NCI-H2171 treated with DMSO at 0.1 percent for 48 hours (cell line): ENCODE measurements at places on chromosomes 1 and 21.
A peak's percentile ranks its signal among the peaks of the same experiment; 100 is the strongest.

GRCh38 chr21:42250422-42251403 lies 31.8 kb downstream of the ABCG1 start:
- DNase-seq, result no peak

DNA sequence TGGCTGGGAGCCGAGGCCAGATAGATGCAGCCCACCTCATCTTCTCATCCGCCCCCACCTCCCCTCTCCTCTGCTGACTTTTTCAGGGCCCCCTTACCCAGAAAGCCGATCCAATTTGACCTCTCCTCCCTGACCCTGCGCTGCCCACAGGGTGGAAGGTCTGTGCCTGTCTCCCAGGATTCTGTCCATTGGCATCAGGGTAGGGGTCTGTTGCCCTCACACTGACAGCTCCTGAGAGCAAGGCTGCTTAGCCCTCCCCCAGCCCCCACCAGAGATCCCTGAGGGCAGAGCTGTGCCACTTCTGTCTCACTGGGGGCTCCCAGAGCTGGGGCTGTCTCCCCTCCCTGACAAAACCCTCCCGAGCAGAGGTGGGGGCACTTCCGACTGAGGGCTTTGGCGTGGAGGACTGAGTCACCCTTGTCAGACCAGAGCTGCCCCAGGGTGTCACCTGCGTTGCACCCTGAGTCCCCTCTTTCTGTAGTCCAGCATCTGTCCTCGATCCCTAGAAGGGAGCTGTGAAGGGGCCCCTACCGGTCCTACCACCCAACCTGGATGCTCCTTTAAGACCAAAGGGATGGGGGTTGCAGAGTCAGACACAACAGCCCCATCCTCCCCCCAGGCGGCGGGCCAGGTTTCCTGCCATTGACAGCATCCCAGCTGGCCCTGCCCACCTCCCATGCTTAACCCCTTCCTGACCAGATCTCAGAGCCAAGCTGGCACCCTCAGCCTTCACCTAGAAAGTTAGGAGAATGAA lies 2.4 kb upstream of the FAM110D start:
- DNase-seq, result peak; percentile 16

DNA sequence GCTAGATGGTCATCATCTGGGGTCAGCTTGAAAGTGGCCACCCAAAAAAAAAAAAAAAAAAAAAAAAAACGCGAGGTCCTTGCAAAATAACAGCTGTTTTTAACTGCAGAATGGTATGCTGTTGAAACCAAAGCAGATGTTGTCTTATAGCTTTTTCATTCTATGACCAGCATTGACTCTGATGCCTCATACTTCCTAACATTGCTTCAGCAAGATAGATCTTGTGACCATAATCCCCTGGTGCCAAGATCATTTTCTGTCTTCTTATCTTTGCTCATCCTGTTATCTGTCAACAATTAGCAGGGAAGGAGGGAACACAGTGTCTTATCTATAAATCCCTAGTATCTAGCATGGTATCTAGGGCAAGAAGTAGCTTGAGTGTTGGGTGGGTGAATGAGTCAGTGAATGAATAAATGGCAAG lies 181.5 kb downstream of the PLPP3 start:
- no peak for DNase-seq

DNA sequence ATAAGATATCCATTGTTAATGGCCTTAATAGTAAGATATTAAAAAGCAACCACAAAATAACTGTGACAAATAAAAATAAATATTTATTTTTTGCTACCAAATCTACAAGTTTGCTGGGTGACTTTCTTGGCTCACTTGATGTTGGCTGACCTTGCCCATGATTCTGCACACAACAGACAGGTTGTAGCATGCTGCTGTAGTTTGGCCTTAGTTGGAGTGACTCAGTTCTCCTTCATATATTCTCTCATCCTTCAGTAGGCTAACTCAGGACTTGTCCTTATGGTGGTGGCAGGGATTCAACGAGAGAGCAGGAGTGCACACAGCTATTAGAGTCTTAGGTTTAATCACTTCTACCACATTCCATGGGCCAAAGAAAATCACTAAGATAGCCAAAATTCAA lies 437.9 kb downstream of the MRPL39 start:
- DNase-seq, result no peak

DNA sequence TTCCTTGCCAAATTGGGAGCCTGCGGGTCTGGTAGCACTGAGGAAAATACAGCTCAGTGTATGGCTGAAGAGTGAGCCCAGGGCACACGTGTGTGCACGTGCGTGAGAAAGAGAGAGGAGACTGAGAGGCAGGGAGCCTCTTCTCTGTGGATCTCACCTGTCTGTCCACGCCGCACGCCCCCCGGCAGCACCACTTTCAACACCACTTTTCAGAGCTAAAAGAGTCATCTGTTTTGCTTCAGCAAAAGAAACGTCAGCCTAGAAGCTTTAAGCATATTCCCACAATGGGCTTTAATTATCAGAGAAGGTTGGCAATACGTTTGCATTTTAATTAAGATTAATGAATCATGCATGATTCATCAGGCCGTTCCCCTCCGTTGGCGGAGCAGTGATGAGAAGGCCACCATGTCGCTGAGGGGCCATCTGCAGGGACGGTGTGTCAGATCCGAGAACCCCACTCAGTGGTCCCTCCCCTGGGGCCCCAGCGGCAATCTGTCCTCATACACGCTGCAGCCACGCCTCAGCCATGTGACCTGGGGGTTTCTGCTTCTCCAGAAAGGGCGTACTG lies 56.8 kb downstream of the SIK1 start:
- DNase-seq, result peak; percentile 53

- DNase-seq, result no peak
Observed at GRCh38 chr1:225595974-225596551, 56.9 kb downstream of the ENAH start.

DNA sequence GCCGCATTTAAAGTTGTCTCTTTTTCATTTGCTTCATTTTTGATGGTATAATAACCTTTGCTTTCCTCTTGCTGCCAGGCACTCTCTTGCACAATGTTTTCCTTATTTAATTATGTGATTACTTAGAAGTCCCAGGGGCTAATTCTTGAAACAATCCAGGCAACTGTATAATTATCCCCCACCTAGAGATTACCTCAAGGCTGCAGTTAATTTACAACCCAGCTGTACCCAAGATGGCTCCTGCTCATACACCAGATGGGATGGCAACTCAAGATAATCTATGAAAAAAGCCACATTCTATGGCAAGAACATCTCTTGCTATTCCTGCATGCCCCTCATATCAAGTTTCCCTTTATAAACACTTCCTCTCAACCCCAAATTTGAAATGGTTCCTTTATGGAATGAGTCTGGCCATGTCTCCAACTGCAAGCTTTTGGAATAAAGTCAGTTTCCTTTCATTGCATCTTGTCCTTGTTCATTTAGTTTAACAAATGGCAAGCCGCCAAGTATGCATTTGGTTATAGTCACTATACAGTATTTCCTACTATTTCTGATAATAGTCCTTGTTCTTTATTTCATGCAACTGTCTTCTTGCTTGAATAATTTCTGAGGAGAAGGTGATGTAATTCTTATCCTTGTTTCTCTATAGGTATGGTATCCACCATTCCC lies 1042.6 kb downstream of the PLA2G4A start:
- DNase-seq, result peak; percentile 99

DNA sequence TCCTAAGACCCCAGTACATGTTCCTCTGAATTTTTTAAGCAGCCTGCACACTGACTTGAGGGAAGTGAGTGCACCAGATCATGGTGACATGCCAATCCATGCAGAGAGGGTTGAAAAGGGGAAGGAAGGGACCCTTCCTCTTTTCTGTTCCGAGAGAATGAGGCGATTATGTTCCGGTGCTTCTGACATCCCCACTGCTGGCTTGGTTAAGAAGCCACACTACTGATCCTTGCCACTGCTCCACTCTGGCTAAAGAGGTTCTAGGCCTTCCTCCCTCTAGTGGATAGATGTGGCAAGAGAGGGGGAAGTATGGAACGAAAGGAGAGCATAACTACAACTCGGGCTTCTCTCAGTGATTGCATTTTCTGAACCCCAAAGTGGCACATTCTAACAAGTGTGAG lies 1.8 kb upstream of the CYB5R1 start:
- DNase-seq, result peak; percentile 29

DNA sequence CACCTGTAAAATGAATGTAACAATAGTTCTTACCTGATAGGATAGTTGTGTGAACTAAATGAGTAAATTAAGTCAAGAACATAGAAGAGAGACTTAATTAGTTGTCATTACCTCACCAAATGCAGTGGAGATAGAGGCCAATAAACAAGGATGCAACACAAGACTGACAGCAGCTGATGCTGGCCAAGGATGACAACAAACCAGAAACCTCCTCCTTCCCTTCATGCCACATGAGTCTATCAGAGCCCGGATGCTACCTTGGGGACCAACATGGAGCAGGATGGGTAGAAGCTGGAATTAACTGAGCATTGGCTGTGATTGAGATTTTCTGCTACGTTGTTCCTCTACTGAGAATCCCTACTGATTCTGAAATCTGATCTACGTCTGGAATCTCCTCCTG lies 30.3 kb upstream of the USP1 start:
- DNase-seq, result peak; percentile 72

DNA sequence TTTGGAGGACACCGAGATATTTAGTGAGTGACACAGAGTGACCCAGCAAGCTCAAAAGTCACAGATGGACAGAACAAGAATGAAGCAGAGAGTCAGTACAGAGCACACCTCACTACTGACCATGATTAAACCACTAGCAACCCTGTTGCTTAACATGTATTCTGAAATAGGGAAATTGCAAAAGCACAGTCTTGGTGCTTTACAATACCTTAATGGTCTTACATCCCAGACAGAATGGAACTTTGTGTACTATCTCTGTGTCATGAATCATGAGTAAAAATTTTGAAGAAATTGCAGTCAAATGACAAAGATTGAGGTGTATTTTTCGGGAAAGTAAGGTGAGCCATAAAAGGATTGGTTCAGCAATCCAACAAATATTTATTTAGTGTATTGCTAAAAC lies 2.7 kb upstream of the SAMSN1 start:
- no peak for DNase-seq

DNA sequence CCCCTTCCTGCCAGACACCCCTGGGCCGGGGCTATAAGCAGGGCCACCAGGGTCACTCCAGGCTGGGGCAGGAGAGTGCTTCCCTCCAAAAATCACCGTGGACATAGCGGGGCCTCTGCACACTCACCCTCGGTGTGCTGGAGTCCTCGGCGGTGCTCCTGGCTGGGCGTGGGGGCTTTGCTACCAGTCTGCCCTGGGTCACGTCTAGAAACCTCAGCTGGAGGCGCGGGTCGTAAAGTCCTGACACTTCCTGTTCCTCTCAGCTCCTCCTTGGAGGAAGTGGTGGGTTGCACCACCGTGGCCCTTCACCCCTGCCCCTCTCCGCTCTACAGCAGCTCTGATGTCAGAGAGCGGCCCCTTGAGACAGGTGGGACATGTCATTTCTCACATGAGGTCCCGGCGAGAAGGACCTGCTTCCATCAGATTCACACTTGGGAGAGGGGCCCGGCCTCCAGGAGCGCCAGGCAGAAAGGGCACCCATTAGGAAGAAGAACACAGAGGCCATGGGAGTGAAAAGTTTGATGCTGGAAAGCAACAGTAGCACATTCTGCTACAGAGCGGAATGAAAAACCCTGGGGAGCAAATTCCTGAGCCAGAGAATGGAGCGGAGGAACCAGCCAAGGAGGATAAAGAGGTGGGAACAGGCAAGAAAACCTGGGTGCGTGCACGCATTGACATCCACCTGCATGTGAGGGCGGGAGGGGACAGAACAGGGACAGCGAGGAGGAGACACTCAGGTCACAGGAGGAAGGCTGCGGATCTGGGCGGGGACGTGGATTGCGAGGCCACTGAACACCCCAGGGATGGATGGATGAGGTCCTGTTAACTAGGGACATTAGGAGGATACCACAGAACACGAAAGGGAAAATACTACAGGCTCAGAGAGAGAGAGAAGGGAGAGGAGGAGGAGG lies at the start of gene ITGB2:
TSS of gene ITGB2 (minus strand) at position 206 of the 911 bp plus-strand sequence. CDS start 10,117 bp downstream, outside the sequence.
- DNase-seq, result no peak

GRCh38 chr1:26405281-26405915 lies 5.2 kb upstream of the LIN28A start:
- DNase-seq, result peak; percentile 71

DNA sequence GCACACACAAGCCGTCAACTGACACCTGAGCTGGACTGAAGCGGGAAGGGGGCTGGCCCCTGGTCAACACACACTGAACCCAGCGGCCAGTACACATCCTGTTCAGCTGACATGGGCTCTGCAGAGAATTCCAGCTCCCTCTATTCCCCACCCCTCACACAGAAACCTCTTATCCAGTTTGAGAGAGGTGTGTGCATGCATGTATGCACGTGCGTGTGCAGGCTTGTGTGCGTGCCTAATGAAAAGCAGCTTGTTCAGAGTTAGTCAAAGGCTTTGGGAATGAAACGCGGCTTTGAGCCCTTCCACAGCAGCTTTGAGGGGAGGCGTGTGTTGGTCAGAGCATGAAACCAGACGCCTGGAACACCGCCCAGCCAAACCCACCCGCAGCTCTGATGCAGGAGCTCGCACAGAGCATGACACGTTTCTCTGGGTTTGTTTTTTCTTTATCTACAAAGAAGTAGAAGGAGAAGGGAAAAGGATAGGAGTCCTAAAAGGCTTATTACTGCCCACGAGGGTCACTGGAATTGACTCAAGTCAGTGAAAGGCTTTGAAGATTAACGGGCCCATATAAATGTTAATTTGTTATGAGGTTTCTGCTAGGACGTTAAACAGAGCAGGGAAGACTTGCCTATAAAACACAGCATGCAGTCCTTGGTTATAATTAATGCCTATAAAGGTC lies 184.2 kb downstream of the ETS2 start:
- DNase-seq, result no peak

GRCh38 chr1:205190845-205191577 lies 20.5 kb downstream of the DSTYK start:
- peak; percentile 27 for DNase-seq

- DNase-seq, result no peak
Observed at GRCh38 chr1:152449661-152450060, 35.6 kb upstream of the CRNN start.

DNA sequence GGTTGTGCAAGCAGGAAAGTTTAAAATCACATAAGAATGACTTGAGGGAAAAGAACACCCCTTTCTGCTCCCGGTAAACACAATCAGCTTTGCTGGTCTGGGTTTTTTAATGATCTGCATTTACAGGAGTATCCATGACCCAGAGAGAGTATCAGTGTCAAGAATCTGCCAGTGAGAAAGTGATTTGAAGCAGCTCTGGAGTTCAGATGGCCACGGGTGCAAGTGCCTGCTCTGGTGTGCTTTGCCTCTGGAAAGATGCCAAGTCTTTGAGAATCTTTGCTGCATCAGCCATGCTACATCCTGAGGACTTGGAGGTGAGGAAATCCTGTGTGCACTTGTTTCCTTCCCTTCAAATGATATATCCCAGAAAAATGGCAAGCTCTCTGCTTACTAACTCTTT lies 18.6 kb upstream of the MYSM1 start:
- peak; percentile 60 for DNase-seq

- DNase-seq, result no peak
Observed at GRCh38 chr1:184624626-184625025, 130.0 kb downstream of the EDEM3 start.

GRCh38 chr1:228177721-228178710 lies 12.4 kb downstream of the IBA57 start:
- no peak for DNase-seq

DNA sequence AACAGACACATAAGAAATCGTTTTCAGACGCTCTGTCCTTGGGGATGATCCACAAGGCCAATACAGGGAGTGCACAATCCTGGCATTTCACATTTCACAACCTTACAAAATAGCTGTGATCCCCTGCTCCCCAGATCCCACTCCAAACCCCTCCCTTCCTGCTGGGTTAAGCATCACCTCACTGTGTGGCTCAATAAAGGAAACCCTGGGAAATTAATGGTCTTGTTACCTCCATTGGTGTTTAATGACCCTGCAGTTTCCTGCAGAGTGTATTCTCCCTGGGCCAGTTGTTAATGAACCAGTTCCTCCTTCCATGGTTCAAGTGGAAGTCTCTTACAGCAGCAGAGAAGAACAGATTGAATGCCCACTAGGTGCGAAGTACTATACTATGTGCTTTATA lies 334.7 kb downstream of the OMA1 start:
- no peak for DNase-seq
